ENCODE measurements at places on chromosomes 6 and 20. TPM values are rescaled to one million over a fixed set of nuclear protein-coding genes. Genes with fewer than 3 reads are reported as not detected.

GRCh38 chr20:33209789-33210188, 7.4 kb upstream of the BPIFA3 start:
- peak; percentile 7 for DNase-seq

- no peak for DNase-seq
Observed at GRCh38 chr20:63509088-63509564, 10.2 kb upstream of the EEF1A2 start.

DNA sequence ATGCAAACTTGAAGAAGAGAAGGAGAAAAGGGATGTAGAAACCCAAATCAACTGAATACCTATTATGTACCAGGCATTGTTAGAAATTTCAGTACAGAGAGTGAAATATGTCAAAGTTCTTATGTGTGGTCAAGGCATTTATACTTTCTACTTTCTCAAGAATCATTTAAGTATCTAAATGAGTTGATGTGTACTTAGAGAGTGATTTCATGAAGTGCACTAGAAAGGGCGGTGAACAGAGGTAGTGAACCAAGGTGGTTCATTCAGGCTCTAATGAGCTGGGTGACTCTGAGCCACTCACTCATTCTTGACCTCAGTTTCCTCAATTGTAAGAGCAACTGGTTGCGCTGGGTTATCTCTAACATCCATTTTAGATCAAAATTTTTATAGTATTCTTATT, 3.3 kb downstream of the PDE7B start:
- no peak for DNase-seq

GRCh38 chr20:58398254-58398653, 9.2 kb downstream of the VAPB start:
- DNase-seq = no peak

- no peak for DNase-seq
Observed at GRCh38 chr6:33590531-33591198, 10.6 kb upstream of the BAK1 start.

The MYH7B gene
- polyA plus RNA-seq = 0.81 TPM

The PRSS35 gene
- polyA plus RNA-seq = 1.3 TPM

All from urinary bladder (tissue), 4 donors.